ENCODE measurements at places on chromosomes 2 and 18. TPM values are rescaled to one million over a fixed set of nuclear protein-coding genes. Genes with fewer than 3 reads are reported as not detected.

COLEC11 gene
- total RNA-seq: 22.6 TPM

PRKAG3 gene
- not detected for total RNA-seq

SLC4A3 gene
- 1.8 TPM for total RNA-seq

COX5B gene
- total RNA-seq: 250 TPM

DCC gene
- total RNA-seq: 3.5 TPM

ERBB4 gene
- total RNA-seq: 2.4 TPM

CABYR gene
- 5.3 TPM for total RNA-seq

C18orf32 gene
- 77.9 TPM for total RNA-seq

TFPI gene
- 122 TPM for total RNA-seq

EML4 gene
- 86.8 TPM for total RNA-seq

CXCR1 gene
- not detected for total RNA-seq

ATL2 gene
- 66.5 TPM for total RNA-seq

DUSP2 gene
- 7.2 TPM for total RNA-seq

ACADL gene
- total RNA-seq: 2.1 TPM

DCAF17 gene
- total RNA-seq: 14.2 TPM

TWIST2 gene
- 19.7 TPM for total RNA-seq

EGR4 gene
- total RNA-seq: 0.23 TPM

KRTCAP3 gene
- total RNA-seq: 19.3 TPM

INO80D gene
- 15.0 TPM for total RNA-seq

SLC16A14 gene
- 1.8 TPM for total RNA-seq

AOX1 gene
- total RNA-seq: 7.7 TPM

COLEC12 gene
- total RNA-seq: 23.2 TPM

STAT4 gene
- 6.1 TPM for total RNA-seq

FAM237A gene
- not detected for total RNA-seq
